Naive B cell (primary cell): ENCODE measurements at places on chromosomes 1 and 21.
A peak's percentile ranks its signal among the peaks of the same experiment; 100 is the strongest.

DNA sequence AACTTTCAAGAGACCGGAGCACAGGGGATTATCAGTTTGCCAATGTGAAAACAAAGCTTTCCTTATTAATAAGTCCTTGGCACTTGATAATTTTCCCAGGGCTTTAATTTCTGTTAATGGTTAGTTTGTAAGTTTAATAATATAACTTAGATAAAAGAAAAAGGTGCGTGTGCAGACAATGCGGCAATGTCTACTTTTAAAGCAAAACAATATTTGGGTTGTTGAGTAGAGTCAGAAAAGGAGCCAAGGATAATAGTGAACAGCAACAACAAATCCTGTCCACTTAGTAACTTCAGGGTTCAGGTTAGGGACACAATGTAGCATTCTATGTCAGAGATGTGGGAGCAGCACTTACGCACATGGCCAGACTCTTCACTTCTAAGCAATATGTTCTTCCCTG is 469.6 kb upstream of the NFIA start:
- no peak for DNase-seq

- no peak for DNase-seq
Measured at GRCh38 chr21:17612023-17612564, 607 bp downstream of the BTG3 start.

DNA sequence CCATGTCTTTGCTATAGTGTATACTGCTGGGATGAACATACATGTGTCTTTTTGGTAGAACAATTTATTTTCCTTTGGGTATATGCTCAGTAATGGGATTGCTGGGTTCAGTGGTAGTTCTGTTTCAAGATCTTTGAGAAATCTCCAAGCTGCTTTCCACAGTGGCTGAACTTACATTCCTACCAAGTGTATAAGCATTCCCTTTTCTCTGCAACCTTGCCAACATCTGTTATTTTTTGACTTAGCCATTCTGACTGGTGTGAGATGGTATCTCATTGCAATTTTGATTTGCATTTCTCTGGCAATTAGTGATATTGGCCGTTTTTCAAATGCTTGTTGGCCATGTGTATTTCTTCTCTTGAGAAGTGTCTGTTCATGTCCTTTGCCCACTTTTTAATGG is 37.5 kb upstream of the ANGPTL1 start:
- no peak for DNase-seq

DNA sequence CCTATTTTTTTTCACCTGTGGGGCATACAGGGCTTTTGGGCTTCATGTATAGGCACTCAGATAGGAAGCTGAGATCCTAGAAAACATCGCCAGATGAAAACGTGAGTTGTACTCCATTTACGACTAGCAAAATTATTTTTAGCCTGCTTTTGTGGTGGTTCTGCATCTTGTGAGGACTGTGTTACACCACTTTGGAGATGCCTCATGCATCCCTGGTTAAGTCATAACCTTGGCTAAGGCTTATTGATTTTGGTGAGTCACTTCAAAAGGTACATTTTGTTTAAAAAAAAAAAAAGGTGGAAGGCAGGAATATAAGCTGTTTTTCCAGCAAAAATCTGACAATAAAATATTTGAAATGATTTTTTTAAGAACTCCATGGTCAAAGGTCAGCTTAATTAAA is 101.8 kb upstream of the OLFM3 start:
- DNase-seq, result no peak

GRCh38 chr1:26317612-26318337 is at the start of gene CD52:
TSS of gene CD52 (plus strand) at chr1:26317958. CDS start at chr1:26318018, 60 bp downstream.
- peak; percentile 70 for DNase-seq

DNA sequence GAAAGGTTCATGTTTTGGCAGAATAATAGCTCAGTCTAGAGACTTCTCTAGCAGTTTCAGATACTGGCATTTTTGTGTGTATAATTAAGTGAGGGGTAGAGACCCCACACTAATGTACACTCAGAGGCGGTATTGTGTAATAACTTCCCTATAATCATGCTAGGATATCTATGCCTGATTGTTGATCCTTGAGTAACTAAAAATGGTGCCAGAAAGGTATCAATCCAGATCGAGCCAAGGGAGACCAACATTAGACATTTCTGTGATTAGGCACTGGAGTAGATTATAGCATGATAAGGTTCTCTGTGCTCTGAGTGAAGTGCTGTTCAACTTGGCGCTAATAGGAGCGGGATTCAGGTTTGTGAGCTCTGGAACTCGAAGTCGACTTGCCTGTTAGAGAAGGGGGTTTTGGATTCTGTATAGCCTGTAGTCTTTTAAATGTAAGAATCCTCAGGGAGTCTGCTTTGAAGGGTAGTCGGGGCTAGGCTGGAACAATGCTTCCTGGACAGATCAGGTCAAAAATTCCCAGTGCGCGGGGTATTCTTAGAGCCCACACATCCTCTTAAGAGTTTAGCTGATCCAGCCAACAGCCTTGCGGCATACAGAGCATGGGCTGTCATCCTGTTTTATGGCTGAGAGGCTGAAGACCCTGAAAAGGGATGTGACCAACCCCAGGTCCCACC is 24.2 kb downstream of the MAN1C1 start:
- DNase-seq, result no peak

DNA sequence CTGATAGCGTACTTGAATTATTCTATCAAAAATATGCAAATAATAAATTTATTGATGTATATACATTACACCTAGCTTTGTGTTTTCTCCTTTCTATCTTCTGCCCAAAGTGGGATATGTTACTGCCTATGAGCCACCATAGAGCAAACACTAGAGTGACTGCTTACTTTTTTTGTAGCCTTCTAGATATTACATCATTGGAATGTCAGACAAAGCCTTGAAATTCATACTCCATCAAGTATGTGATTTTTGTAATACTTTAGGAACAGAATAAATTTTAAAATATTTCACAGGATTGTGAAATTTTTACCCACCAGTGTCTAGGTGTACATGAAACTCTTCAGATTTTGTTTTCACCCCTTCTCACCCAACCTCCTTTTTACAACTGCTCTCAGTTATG is 787.6 kb downstream of the USP25 start:
- no peak for DNase-seq

DNA sequence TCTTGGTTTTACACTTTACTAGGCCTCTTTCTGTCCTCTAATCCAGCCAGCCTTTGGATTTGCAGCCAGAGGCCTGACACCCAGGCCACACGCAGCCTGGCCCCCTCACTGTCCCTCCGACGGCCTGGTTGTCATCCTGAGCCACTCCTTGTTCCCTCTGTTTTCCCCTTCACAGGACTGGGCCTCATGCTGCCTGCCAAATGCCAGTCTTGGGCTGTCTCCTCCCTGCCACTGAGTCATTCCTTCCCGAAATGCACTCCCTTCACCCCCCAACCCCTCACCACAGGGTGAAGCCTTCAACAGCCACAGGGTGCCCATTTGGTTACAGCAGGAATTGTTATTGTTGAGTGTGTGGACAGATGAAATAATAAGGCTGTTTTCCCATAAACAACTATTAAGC is 21.3 kb downstream of the ACOT11 start:
- DNase-seq, result no peak

DNA sequence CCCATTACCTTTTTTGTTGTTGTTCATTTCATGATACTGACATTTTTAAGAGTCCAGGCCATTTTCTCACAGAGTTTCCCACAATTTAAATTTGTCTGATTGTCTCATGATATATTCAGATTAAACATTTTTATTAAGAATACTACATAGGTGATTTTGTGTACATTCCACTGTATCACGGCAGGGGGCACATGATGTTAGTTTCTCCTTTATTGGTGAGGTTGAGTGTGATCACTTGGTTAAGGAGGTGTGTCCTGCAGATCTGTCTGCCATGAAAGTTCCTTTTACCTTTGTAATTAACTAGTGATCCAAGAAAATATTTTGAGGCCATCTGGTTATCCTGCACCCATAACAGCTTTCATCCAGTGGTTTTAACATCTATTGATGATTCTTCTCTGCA is 11.8 kb downstream of the RTCA start:
- DNase-seq, result peak; percentile 10

DNA sequence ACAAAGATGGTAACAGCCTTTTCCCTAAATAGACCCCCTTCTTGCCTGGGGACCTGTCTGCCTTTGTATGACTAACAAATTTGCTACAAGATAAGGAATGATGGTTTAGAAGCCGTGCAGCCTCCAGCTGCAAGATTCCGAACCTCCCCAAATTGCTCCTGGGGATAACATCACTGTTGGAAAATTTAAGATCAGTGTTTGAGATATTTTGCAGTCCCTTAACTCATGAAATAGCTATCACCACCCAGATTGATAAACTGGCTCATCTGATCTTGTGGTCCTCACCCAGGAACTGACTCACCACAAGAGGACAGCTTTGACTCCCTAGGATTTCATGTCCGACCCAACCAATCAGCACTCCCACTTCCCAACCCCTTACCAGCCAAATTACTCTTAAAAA is 254.7 kb downstream of the USH2A start:
- DNase-seq, result no peak

DNA sequence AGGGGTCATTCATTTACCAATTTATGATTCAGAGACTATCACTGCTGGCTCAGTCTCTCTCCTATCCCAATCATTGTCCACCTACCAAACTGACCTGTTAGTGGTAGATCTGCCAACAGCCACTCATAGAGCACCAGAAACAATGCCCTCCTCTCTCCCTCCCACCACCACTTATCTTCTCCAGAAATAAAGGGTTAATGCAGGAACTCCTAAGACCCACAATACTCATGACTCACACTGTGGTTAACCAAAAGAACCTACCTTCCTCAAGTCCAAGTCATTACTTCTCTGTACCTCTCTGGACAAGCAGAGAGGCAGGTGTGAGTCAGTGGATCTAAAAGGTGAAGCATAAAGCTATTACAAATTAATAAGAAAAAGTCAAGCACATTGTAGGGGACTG is 40.9 kb upstream of the CAMK1G start:
- no peak for DNase-seq

- no peak for DNase-seq
Measured at GRCh38 chr1:225479996-225480720, 52.3 kb upstream of the LBR start.

DNA sequence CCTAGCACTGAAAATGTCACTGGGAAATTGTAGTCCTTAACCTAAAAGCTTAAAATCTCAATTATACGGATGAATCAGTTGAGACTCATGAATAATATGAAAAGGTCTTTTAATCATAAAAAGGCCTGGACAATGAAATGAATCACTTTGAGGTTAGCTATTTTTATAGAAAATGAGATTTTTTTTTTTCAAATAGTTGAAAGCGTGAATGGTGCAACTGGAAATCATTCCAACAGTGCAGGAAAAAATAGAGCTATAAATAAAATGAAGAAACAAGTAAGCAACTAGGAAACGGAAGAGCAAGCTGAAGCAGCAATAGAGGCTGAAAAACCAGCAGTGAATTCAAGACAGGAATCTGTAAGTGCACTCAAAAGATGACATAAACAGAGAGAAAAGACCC is 142.9 kb downstream of the BACH1 start:
- no peak for DNase-seq

GRCh38 chr1:150309758-150310508 is 11.4 kb upstream of the PRPF3 start:
- DNase-seq, result no peak

DNA sequence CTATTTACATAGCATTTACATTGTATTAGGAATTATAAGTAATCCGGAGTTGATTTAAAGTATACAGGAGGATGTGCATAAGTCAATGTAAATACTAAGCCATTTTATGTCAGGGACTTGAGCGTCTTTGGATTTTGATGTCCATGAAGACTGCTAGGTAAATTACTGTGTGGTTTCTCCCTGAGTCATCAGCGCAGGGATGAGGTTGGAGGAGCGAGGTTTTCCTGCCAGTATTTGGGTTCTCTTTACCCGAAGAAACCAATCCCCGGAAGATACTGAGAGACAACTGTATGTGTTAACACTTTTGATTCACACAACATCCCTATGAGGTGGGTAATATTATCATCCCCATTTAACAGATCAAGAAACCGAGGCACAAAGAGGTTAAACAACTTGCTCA is 29.3 kb downstream of the BATF3 start:
- no peak for DNase-seq

- DNase-seq, result no peak
Measured at GRCh38 chr21:34543017-34543416, 31.0 kb upstream of the KCNE1 start.

DNA sequence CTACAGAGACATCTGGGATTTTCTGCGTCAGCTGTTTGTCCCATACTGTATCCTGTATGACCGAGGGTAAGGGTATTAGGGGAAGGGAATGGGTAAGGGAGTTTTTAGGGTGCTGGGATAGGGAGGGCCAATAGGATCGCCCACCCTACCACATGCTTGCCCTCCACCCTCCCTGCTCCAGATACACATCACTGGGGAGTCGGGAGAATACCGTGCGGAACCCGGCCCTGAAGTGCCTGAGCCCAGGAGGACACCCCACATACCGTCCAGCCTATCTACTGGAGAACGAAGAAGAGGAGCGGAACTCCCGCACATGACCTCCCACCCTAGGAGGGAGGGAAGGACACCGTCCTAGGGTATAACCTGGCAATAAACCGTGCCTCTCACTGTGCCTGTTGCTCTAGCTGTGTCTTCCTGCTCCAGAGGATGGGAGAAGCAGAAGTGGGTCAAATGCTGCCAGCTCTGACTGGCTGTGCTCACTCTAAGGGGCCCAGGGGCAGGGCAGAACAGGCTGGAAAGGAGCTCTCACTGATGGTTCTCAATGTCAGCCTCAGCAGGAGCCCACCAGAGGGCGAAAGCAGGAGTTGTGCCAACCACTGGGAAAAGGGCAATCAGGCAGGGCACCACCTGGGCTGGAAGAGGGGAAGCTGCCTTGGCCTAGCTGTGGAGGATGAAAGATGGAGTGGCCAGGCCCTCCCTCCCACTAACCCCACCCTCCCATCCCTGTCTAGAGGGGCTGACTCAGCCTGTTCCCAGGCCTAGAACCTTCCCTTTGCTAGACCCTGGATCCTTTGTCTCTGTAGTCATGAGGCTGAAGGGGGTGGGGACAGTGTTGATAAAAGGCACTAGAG is 440 bp upstream of the LENEP start:
- DNase-seq, result no peak

DNA sequence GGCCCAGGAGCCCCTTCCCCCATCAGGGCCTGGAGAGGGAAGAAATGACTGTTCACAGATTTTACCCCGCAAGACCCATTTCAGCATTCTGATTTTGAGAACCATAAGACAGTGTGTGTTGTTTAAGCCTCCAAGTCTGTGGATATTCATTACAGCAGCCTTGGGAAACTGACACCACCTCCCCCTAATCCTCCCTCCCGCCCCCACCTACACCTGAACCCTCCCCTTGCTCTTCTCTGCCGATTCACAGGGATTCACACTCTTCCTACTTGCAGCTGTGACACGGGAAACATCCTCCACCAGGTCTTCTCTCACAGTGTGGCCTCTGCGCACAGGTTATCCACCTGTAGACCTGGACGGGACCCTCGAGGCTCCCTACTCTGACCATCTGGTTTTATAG is 50.1 kb downstream of the RIPK4 start:
- DNase-seq, result no peak

- DNase-seq, result no peak
Measured at GRCh38 chr1:76371941-76372340, 297.4 kb downstream of the ST6GALNAC3 start.

- DNase-seq, result no peak
Measured at GRCh38 chr1:53073868-53074311, 11.9 kb downstream of the PODN start.

DNA sequence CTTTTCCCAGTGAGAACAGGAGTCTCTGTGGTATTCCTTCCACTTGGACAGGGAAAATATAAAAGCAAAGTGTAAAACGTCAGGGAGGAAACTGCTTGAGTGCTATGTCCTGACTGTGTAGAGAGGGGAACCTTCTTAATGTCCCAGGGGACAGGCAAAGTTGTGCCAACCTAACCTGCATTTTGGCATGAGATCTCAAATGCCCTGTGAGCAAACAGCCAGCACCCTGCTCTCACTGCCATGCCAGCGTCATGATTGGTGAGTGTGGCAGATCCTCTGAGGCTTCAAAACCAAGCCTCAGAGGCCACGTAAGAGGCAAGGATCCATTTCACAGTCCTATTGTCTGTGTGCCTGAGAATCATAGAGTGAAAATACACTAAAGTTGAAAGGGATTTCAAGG is 49.7 kb upstream of the RAP1A start:
- no peak for DNase-seq
